ENCODE measurements at places on chromosomes 7 and 10.

DNA sequence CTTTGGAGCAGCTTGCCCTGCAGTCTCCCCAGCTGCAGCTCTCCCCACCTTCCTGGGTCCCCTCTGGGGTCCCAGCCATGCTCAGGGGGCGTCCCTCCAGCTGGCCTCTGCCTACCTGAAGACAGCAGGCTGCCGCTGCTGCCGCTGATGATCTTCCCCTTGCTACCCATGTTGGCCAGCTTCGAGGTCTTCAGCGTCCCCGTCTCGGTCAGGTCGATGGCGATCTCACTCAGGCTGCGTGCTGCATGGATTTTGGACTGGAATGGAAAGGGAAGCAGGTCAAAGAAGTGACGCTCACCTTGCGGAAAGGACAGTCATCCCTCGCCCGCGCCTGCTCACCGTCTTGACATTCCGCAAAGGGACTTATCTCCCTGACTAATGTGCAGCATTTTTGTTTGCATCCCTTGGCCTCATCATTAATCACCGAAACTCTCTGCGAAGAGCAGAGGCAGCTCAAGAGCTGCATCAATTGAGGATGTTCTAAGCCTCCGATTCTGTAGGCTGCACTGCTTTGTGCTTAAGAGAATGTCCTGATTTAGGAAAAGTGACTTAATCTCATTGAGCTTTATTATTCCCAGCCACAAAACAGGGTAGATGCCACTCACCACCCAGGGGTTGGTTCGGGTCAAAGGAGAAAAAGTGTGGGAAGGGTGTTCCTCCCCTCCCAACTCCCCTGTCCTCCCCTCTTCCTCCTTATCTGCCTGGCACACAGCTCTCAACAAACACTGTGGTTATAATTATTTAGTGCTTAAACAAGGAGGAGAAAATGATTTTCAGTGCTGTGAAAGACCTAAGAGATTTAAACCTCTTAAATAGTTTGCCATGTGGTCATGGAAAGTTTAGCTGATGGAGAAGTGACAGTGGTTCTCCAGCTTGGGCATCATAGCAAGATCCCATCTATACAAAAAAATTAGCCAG, 107.3 kb downstream of the PRPF18 start:
- no peak for DNase-seq

GRCh38 chr10:38043516-38043915, 33.0 kb downstream of the ZNF33A start:
- DNase-seq, result no peak

DNA sequence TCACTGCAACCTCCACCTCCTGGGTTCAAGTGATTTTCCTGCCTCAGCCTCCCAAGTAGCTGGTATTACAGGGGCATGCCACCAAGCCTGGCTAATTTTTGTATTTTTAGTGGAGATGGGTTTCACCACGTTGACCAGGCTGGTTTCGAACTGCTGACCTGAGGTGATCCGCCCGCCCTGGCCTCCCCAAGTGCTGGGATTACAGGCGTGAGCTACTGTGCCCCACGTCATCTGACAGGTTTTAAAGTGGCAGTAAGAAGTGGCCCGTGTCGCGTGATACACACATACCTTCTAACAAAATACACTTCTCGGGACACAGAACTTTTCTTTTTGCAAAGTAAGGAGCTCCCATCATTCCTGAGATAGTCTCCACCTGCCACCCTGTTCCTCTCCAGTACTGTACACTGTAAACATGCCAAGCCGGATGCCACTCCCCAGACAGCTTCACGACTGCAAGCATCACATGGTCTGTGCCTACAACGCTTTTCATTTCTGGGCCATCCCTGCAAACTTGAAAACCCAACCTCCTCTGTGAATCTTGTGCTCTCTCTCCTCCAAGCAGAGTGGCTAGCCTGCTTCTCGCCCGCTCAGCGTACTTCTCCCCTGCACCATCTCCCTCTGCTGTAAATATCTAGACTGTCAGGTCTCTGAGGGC, 256.3 kb upstream of the KLF14 start:
- no peak for DNase-seq

DNA sequence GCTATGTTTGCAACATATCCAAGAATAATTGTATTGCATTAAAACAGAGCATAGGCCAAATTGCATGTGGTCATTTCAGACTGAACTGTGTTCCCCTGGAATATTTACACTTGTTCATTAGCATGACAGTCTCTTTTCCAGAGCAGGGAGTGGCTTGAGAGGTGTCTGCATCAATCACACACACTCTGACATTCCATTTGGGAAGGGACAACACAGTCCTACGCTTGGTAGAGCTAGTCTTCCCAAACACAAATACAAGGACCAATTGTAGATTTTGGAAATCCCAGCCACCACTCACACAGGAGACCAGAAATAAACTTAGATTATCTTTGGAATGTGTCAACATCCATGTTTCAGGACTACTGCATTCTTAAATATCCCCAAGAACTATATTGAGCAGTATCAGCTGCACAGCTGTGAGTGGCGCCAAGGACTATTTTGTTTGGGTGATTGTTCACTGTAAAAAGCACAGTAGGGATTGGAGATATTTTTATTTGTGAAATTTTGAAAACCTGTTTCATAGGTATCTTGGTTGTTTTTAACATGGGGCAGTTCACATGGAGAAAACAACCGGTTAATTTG, 93.6 kb upstream of the PRR15 start:
- DNase-seq, result no peak

DNA sequence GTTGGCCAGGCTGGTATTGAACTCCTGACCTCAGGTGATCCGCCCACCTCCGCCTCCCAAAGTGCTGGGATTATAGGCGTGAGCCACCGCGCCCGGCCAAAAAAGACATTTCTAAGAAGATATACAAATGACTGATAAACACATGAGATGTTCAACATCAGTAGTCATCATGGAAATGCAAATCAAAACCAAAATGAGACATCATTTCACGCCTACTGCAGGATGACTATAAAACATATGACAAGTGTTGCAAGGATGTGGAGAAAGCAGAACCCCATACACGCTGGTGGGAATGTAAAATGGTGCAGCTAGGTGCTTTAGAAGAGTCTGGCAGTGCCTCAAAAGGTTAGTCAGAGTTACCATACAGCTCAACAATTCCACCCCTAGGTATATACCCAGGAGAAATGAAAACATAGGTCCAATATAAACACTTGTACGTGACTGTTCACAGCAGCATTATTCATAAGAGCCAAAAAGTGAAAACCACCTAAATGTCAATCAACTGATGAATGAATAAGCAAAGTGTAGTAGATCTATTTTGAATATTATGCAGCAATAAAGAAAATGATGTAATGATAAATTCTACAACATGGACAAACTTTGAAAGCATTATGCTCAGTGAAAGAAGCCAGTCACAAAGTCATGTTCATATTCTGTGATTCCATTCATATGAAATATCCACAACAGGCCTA, 24.5 kb downstream of the TMEM209 start:
- peak; percentile 30 for DNase-seq

DNA sequence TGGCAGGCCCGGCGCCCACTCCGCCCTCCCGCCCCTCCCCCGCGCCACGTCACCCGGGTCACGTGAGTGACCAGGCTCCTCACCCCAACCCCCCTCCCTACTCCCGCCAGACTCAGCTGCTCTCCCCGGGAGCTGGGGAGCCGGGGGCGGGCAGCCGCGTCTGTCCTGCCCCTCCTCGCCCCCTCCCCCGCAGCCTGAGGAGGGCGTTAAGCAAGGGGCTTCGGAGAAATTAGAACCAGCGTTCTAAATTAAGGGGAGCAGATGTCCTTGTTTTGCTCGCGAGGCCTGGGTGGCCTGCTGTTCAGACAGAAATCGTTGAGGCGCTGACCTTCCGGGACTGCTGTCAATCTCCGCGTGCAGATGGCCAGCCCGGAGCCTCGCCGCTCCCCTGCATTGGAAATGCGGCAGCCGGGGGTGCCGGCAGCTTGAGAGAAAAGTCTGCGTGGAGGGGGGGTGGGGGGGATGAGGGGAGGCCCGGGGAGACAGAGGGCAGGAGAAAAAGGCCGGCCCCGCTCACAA, 102.2 kb upstream of the ZNF438 start:
- no peak for DNase-seq

GRCh38 chr10:79468015-79468560, 22.7 kb upstream of the ZCCHC24 start:
- no peak for DNase-seq

DNA sequence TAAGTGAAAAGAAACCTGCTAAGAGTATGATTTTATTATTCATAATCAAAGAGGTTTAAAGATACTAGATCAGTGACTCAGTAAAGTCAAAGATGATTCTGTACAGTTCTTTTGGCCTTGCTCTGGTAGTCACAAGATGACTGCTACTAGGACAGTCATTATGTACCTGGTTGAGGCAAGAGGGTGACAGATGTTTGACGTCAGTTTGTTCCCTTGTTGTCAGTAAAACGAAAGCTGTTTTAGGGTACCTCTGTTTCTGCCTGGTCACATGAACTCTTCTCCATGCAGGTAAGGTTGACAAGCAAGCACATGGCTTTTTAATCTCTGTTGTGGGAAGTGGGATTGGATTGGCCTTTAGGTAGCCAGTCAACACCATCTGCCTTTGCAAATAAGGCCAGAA, 308.0 kb downstream of the EXOC4 start:
- no peak for DNase-seq

DNA sequence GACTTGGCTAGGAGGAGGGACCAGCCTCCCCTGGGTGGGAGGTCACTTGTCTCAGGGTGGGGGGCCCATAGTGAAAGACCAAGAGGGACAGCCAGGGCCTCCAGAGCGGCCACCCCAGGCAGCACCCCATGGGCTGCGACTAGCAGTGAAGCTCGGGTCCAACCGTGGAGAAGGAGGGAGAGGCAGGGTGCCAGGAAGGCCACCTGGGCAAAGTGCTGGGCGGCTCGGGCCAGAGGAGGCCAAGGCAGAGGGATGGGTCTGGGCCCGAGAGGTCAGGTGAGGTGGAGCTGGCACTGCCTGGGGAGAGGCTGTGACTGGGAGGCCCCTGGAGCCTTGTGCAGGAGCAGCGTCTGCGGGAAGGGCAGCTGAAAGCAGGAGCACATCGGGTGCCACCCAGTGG, 41.8 kb downstream of the CLRN3 start:
- DNase-seq, result no peak

GRCh38 chr7:151244196-151244840, 4.2 kb downstream of the SMARCD3 start:
- DNase-seq, result no peak

- peak; percentile 89 for DNase-seq
Observed at GRCh38 chr10:94183666-94184264, 179.0 kb downstream of the NOC3L start.

GRCh38 chr10:101130984-101131961, at the start of gene TLX1:
TLX1 (plus strand) TSS chr10:101131300; CDS start chr10:101131542, 242 bp downstream.
- DNase-seq, result no peak

DNA sequence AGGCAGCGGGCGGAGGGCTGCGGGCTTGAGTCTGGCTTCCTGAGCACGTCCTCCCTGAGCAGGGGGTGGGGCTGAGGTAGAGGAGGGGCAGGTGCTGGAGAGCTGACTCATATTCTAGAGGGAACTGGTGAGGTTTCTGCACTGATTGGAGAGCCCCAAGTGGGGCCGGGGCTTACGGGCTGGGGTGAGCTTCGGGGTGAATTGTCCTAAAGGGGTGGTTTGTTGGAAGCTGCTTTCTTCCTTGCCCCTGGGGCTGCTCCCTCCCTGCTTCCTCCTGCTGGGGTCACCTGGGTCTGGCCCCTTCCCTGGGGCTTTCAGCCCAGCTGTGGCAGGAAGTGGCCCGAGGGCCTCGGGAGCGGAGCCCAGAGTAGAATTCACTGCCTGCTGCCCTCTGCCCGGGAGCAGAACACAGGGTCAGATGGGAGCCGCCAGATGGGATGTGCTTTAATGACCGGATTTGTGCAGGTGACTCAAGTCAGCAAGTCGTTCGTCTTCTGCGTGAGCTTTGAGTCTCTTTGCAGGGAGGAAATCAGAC, 48.6 kb downstream of the FAM20C start:
- DNase-seq, result no peak

DNA sequence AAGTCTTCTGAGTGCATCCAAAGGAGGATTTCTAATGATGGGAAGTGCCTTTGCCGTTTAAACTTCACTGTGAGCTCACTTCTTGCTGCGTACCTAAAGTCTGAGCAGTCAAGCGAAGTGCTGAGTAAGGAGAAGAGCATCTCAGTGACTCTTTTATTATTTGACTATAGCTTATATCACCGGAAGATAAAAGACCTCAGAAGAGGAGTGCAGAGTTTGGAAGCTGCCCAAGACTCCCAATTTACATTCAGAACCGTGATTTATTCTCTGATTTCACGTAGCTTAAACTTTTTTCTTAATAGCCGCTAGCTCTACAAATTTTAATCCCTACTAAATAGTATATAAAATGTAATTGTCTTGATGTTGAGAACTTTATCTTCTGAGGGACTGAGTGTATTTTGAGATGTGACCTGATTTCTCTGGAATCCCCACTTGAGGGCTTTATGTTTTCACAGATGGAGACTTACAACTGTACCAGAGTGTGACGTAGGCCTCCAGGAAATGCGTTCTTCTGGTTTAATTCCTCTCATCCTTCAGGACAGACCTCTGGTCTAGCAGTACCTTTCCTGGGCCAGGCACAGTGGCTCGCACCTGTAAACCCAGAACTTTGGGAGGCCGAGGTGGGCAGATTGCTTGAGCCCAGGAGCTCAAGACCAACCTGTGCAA, 51.1 kb downstream of the CAMK1D start:
- peak; percentile 60 for DNase-seq

- no peak for DNase-seq
Observed at GRCh38 chr7:82021036-82021435, 251.2 kb upstream of the HGF start.

DNA sequence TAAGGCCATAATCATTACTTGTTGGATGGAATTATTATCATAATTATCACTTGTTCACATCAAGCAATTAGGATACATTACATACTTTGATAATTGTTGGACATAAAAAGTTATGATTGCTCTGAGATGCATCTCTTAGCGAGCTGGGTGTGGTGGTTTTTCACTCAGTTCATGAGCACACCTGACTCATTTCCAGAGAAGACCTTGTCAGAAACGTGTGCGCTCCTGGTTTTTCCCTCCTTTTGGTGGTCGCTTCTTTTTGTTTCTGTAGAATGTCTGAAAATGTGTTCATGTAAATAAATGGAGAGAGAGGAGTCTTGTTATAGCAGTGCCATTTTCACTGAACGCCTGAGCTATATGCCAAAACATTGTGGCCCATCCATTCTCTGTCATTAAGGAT, 141.3 kb downstream of the PAXIP1 start:
- DNase-seq, result no peak

Data from non-pigmented ciliary epithelial cell (primary cell).